ENCODE measurements at places on chromosomes 5 and 9.

DNA sequence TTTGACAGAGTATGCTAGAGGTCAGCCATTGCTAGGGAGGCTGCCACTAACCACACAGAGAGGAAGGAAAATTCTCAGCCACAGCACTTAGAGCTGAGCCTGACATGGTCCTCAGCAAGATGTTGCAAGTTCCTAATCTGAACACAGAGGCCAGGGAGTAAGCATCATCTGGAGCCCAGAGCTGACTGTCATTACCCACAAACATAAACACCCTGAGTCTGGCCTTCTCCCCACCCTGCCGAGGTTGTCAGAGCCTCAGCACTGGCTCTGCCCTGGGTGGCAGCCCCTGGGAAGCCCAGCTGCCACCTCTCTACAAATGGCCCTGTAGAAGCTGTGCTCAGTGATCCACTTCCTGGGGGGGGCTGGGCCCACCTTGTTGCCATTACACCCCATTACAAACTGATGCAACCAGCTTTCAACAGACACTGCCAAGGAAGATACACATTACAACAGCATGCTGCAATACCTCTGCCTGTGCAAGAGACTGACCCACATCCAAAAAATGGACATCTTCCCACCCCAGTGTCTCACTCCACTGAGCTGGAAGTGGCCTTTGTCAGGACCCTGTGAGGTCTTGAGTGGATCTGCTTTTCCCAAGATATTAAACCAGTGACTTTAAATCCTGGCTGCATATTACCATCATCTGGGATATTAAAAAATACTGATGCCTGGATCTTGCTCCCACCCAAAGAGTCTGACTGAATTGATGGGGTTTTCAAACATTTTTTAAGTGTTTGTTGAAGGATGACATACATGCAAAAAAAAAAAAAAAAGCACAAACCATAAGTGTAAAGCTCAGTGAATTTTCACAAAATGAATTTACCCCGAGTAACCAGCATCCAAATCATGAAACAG is 33.0 kb downstream of the IRF1 start:
- peak overlapping the region; percentile 97 for H3K27ac ChIP-seq
- DNase-seq, result peak; percentile 73
- H3K4me3 ChIP-seq, result no peak overlapping the region
- H3K27me3 ChIP-seq, result no peaks in the 10 kb centered on the region

DNA sequence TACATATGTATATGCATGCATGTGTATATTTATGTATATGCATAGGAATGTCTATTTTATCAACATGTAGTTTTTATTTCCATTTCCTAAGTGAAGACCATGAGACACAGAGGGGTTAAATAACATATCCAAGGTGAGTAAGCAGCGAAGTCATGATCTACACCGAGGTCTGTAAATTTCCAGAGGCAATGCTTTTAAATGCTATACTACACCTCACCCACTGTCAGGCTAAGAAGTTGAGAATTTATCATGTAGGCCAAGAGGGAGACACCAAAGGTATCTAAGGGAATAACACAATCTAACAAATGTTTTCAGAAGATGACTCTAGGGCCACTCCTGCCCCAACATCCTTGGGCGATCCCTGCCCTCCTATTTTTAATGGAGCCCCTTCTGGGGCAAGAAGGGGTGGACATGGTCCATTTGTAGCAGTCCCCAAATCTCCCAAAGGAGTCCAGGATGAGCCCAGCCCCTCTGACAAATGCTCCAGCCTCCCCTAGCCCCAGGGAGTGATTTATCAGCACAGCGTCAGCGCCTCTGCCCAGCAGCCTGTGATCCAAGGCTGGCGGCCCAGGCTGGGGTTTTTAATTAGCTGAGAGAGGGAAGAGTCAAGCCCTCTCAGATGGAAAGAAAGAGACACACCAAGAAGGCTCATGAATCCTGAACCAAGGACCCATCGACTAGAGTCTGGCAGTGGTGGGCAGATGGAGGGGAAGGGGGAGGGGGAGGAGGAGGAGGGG is 339.9 kb downstream of the ASTN2 start:
- no peaks in the 10 kb centered on the region for H3K36me3 ChIP-seq
- no peaks in the 10 kb centered on the region for H3K4me1 ChIP-seq
- H3K4me3 ChIP-seq, result no peak overlapping the region
- H3K27ac ChIP-seq, result no peak overlapping the region

DNA sequence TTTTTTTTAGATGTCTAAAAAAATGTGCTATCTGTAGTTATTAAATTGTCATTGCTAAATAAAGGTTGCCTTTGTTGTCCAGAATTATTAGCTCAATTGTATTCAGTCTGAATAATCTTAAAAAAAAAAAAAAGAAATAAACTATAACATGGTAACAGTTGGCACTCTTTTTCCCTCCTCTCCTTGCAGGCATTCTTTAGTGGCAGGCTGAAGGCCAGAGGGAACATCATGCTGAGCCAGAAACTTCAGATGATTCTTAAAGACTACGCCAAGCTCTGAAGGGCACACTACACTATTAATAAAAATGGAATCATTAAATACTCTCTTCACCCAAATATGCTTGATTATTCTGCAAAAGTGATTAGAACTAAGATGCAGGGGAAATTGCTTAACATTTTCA is 87.6 kb upstream of the FAM170A start:
- H3K27ac ChIP-seq, result no peak overlapping the region
- no peaks in the 10 kb centered on the region for H3K27me3 ChIP-seq
- no peaks in the 10 kb centered on the region for H3K4me1 ChIP-seq
- H3K36me3 ChIP-seq, result peaks cover 29% of the 10 kb centered on the region
- no peak for DNase-seq
- no peak overlapping the region for H3K4me3 ChIP-seq

GRCh38 chr5:6761333-6761732 is 48.1 kb downstream of the TENT4A start:
- H3K27me3 ChIP-seq, result no peaks in the 10 kb centered on the region
- H3K4me3 ChIP-seq, result no peak overlapping the region
- no peak for DNase-seq
- no peaks in the 10 kb centered on the region for H3K36me3 ChIP-seq

Data from natural killer cell (primary cell).